Activated CD4-positive, CD25-positive, alpha-beta regulatory T cell (primary cell): ENCODE measurements at places on chromosomes 12 and 14.

DNA sequence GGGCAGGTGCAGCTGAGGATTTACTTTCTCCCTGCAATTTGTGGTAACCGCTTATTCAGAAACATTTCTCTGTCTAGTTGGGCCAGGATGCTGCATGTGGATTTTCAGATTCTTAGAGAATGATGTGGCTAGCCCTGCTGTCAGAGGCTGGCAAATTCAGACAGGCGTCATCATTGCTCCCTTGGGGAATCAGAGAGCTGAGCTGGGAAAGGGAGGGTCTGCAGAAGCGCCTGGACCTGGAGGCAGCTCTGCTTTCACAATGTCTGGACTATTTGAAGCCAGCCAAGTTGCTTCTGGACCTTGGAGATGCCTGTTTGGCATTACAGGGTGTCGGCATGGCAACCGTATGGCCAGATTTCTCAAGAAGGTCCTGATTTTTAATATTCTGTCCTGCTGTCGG is 3.4 kb downstream of the GALNT16 start:
- DNase-seq = no peak

DNA sequence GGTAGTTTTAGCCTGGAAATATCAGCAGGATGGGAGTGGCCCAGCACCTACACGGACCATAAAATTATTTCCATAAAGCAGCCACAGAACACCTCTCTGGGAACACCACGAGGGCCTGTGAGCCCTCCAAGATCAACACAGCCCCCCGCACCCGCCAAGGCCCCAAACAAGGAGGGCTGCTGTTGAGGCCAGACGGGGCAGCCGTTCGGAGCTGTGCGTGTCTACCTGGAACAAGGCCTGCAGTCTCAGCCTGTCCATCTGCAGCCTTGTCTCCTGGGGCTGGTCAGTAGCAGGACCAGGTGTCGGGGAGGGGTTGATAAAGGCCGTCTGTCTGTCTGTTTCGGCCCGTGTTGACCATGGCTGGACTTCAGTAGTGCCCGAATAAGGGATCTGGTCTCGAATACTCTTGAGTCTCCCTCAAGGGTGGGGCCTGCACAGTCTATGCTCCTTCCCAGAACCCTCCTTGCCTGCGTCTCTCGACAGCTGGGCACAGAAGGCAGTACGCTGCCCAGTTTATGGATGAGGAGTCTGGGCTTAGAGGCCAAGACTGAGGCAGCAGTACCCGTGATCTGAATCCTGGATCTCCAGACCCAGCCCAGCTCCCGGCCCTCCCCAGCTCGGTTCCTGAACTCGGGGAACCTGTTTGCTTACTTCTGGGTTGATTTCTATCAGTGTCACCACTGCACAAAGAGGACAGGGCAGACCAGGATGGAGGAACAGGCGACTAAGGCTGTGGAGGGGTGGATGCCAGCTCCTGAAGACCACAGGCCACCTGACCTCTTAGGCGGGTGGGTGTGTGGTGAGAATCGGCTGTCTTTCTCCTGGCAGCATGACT is 23.1 kb upstream of the DLK1 start:
- DNase-seq = no peak

DNA sequence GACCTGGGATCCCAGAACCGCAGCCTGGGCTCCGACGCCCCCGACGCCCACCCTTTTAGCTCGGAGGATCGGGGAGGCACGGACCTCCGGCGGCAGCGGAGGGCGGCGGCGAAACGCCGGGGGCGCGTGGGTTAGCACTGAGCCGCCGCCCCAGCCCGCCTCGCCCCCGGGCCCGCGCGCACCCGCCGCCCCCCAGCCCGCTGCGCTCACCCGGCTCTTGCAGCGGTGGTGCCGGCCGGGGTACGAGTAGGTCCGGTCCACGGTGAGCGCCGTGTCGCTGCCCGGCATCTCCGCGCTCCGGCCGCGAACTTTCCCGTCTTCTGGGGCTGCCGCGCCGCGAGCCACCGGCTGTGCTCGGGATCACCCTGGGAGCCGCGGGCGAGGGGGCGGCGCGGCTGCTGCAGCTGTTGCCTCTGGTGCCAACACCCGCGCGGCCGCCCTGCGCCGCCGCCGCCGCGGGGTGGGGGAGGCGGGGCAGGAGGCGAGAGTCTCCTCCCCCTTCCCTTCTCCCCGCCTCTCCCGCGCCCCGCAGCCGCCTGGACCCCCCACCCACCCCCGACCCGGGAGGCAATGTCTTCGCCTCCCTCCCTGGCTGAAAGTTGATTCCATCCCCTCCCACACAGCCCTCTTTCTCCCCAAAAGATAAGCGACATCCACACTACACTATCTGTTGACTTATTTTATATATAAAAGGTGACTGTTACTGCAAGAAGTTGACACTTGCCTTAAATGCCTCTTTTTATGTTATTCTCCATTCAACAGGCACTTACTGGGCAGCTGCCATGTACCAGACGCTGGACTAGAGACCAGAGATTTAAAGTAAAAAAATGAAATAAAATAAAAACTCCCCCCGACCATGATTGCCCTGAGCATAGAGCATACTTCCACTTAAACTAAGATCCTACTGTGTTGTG is at the start of gene TMCC3:
TMCC3 (minus strand) TSS at position 415 of the 914 bp plus-strand sequence; CDS start at position 288, 127 bp downstream.
- DNase-seq = no peak

DNA sequence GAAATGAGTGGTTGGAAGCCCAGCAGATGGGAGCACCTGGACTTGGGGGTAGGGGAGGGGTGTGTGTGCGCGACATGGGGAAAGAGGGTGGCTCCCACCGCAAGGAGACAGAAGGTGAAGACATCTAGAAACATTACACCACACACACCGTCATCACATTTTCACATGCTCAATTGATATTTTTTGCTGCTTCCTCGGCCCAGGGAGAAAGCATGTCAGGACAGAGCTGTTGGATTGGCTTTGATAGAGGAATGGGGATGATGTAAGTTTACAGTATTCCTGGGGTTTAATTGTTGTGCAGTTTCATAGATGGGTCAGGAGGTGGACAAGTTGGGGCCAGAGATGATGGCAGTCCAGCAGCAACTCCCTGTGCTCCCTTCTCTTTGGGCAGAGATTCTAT is 9.2 kb downstream of the GABARAPL1 start:
- DNase-seq = no peak

- DNase-seq = no peak
Observed at GRCh38 chr12:91434081-91434480, 251.5 kb upstream of the DCN start.

DNA sequence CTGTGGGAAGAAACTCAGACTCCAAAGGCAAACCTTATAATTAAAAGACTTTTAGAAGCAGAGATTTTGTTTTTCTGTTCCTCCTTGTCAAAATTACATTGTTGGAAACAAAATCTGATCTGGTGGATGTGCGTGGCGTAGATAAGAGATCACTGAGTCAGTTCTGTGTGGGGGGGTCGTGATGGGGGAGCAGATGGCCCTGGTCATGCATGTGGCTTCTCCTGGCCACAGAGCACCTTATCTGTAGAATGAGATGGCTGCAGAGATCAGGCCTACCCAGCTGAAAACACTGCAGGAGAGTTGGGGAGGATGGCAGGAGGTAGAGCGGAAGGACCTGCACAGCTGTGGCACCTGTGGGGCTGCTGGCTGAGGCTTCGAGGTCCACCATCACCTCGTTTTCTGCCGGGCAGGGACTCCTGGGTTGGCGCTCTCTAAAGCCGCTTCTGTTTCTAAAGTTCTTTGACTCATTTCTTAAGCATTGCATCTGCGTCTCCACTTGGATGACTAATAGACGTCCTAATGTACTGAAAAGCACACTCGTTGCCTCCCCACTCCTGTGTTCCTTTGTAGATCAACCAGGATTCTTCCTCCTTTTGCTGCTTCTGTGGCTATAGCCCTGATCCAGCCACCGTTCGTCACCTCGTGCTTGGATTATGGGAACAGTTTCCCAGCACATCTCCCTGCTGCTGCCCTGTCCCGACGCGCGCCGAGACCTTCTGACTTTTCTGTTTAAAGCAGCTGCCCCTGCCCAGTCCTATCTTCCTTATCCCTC is 93.4 kb downstream of the TSPAN9 start:
- no peak for DNase-seq

- no peak for DNase-seq
Observed at GRCh38 chr12:53725824-53726223, 1.4 kb downstream of the CALCOCO1 start.

DNA sequence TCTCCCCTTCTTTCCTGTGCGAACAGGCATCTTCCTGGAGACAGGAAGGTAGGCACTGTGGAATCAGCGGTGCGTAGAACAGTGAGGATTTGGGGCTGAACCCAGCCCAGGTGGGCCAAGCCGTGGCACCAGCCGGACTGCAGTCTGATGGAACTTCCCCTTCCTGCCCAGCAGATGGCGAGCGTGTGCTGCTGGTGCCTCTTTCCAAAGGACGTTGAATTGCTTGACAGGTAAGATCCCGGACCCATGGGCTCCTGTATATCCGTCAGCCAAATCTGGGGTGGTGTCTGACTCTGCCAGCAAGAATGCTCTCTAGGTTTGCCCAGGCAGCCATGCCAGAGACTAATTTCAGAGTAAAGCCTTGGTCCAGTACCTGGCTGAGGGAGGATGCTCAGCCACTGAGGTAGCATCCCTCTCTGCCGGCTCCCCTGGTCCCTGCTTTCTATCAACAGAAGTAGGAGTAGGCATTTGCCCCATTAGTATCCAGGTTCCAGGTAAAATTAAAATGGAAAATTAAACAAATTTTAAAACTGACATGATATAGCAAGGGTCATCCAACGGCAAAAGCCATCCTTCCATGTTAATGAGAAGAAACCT is 21.1 kb upstream of the KCNA5 start:
- no peak for DNase-seq

DNA sequence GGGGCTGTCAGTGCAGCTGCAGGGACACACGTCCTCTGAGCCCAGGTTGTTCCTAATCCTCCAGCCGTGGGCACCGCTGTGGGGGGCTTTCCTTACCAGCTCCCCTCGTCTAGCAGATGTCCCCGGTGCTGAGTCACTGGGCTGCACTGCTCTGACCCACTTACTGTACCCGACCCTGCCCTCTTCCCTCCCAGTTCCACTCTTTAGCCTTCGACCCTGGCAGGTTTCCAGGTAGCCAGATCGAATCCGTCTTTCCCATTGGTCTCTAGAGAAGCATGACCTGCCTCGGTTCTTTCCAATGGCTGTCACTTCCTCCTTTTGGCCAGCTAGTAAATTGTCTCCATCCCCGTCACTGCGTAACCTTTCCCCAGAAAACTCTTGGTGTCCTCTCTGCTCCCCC is 48.4 kb downstream of the ELK3 start:
- no peak for DNase-seq

GRCh38 chr12:57214398-57214781 is 2.2 kb upstream of the NXPH4 start:
- DNase-seq = peak; percentile 46

DNA sequence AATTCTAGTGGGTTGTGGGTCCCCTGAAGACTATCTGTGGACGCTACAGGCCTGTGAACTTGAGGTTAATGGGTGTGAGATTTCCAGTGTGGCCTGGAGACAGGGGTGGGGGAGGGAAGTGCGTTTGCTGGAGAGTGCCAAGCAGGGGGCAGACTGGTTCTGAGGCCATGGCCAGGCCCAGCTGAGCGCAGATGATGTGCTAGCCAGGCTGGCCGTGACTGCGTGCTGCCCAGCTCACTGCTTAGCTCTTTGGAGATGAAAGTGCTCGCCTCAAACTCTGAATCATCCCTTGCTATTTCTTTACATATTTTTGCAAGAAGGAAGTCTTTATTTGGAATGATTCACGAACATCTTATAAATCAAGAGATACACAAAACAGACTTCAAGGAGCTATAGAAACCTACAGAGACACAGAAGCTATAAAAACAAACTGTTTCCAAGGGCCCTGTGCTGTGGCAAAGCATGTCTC is 75.2 kb upstream of the PLEKHG3 start:
- no peak for DNase-seq

DNA sequence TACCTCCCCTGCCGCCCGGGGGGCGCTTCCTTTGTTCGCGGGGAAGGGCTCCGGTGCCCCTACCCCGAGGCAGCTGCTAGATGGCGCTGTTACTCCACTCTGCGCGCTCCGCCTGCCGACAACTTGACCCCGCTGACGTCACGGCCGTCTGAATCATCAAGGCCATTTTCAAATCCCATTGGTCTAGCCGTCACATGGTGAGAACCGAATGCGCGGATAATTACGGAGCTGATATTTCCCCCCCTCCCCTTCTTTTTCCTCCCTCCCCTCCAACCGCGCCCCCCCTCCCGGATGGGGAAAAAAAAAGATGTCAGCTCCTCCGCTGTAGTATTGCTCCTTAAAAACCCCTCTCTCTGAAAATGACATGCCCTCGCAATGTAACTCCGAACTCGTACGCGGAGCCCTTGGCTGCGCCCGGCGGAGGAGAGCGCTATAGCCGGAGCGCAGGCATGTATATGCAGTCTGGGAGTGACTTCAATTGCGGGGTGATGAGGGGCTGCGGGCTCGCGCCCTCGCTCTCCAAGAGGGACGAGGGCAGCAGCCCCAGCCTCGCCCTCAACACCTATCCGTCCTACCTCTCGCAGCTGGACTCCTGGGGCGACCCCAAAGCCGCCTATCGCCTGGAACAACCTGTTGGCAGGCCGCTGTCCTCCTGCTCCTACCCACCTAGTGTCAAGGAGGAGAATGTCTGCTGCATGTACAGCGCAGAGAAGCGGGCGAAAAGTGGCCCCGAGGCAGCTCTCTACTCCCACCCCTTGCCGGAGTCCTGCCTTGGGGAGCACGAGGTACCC is at the start of gene HOXC10:
HOXC10 (plus strand) TSS at position 246 of the 791 bp plus-strand sequence; CDS start at position 360, 114 bp downstream.
- DNase-seq = peak; percentile 62

GRCh38 chr14:26963711-26964110 is 365.9 kb upstream of the NOVA1 start:
- no peak for DNase-seq

- no peak for DNase-seq
Observed at GRCh38 chr12:21453312-21453852, 15.9 kb downstream of the PYROXD1 start.

GRCh38 chr12:128918481-128919260 is 65.4 kb downstream of the GLT1D1 start:
- no peak for DNase-seq

GRCh38 chr14:55581342-55581771 is 1.4 kb downstream of the KTN1 start:
- no peak for DNase-seq

DNA sequence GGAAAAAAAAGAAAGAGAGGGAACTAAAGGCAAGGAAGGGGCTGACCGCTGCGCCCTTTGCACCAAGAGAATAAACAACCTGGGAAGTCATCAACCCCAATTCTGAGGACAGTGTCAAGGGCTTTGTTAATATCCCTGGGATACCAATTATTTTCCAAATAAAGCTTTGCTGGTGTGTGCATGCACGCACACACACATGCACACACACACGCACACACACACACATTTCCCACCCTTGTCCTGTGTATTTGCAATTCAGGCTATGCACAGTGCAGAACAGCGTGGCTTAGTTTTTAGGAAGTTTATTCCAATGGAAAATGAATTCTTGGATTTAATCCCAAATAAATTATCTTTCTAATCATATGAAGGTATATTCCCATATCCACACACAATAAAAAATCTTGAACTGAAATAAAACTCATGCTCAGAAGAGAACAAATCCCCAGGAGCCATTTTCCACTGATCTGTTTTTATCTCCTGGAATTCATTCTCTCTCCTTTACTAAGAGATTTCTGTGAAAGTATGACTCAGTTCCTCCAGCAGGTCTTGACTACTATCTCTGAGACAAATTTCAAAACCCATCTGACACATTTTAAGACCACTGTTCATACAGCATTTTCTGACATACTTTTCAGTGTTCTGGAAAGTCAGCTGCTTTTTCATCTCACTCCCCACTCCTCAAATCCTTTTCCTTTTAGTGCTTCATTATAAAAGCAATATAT is 334.4 kb upstream of the ATP2B1 start:
- no peak for DNase-seq
